CD4-positive, CD25-positive, alpha-beta regulatory T cell (primary cell): ENCODE measurements at places on chromosomes 5 and 9. TPM values are rescaled to one million over a fixed set of nuclear protein-coding genes. Genes with fewer than 3 reads are reported as not detected.

MEGF10 gene
- not detected for total RNA-seq

AJM1 gene
- total RNA-seq, result 4.3 TPM

CMBL gene
- total RNA-seq, result 0.59 TPM

S100Z gene
- 1.7 TPM for total RNA-seq

CXCL14 gene
- total RNA-seq, result not detected

STPG3 gene
- total RNA-seq, result not detected

TRAPPC13 gene
- 17.7 TPM for total RNA-seq

CCDC152 gene
- total RNA-seq, result 1.3 TPM

ANGPTL2 gene
- total RNA-seq, result not detected
